ENCODE measurements at places on chromosomes 2 and 18. TPM values are rescaled to one million over a fixed set of nuclear protein-coding genes. Genes with fewer than 3 reads are reported as not detected.

IL36B gene
- total RNA-seq = not detected

BOLL gene
- 0.12 TPM for total RNA-seq

NR4A2 gene
- total RNA-seq = 32.9 TPM

STON1 gene
- total RNA-seq = 0.57 TPM

EGR4 gene
- 0.07 TPM for total RNA-seq

SPC25 gene
- 31.0 TPM for total RNA-seq

MAP3K2 gene
- 27.1 TPM for total RNA-seq

PAX8 gene
- total RNA-seq = 2.8 TPM

SMYD1 gene
- not detected for total RNA-seq

All from activated naive CD4-positive, alpha-beta T cell treated with anti-CD3 and anti-CD28 coated beads for 36 hours (primary cell).